ENCODE measurements at places on chromosomes 11 and 22.

DNA sequence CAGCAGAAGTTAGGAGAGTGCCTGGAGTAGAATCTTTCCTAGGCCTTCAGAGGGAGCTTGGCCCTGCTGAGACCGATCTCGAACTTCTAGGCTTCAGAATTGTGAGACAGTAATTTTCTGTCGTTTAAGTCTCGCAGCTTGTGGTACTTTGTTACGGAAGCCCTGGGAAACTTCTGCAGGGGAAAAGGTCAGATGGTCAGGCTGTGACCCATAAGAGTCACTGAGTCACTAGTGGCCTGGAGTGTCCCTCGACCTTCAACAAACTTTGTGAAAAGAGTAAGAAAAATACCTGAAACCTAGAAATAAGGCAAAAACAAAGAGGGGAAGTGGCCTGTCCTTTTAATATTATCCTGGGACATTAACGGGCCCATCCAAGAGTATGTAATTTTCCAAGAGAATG, 34.6 kb downstream of the CSNK2A3 start:
- no peak overlapping the region for H3K27ac ChIP-seq
- no peak overlapping the region for H3K4me3 ChIP-seq
- H3K27me3 ChIP-seq: no peaks in the 10 kb centered on the region
- no peaks in the 10 kb centered on the region for H3K36me3 ChIP-seq
- DNase-seq: no peak

- no peak overlapping the region for H3K4me3 ChIP-seq
- H3K4me1 ChIP-seq: no peaks in the 10 kb centered on the region
- DNase-seq: no peak
- peaks cover 10% of the 10 kb centered on the region for H3K36me3 ChIP-seq
- H3K27ac ChIP-seq: no peak overlapping the region
These were observed 9.6 kb downstream of the REXO2 start for GRCh38 chr11:114448749-114449482.

- H3K4me3 ChIP-seq: no peak overlapping the region
- no peaks in the 10 kb centered on the region for H3K27me3 ChIP-seq
- H3K27ac ChIP-seq: no peak overlapping the region
- H3K4me1 ChIP-seq: 0 out of 2 replicates have a peak, but pooled peaks cover 1% of the 10 kb centered on the region
These were observed 28.3 kb upstream of the ETS1 start for GRCh38 chr11:128615612-128616011.

GRCh38 chr22:44634426-44635321, 67.3 kb upstream of the PRR5 start:
- no peak overlapping the region for H3K4me3 ChIP-seq
- no peak for DNase-seq

- no peaks in the 10 kb centered on the region for H3K36me3 ChIP-seq
- DNase-seq: no peak
- H3K4me1 ChIP-seq: no peaks in the 10 kb centered on the region
These were observed 135.1 kb upstream of the PITPNB start for GRCh38 chr22:28053896-28054818.

DNA sequence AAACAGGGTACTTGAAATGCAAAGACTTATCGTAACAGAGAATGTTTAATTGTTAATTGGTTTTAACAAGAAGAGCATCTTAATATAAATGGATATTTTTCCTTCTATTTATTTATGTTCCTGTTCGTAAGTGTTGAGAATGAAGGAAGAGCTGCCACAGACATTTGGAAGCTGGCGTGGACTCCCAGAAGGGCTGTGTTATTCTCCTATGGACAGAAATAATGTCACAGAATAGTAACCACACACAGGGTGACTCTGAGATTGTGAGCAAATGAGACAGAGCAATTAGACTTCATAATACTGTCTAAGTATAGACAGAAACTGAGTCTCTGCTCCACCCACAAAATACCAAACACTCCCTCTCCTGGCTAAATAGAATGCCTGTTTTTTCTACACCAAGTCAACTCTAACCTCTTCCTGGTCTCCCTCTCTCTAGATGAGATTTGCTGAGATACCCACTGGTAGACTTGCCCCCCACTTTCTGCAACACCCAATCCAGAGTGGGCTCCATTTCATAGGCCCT, 6.1 kb downstream of the APOL3 start:
- H3K36me3 ChIP-seq: no peaks in the 10 kb centered on the region
- DNase-seq: no peak

DNA sequence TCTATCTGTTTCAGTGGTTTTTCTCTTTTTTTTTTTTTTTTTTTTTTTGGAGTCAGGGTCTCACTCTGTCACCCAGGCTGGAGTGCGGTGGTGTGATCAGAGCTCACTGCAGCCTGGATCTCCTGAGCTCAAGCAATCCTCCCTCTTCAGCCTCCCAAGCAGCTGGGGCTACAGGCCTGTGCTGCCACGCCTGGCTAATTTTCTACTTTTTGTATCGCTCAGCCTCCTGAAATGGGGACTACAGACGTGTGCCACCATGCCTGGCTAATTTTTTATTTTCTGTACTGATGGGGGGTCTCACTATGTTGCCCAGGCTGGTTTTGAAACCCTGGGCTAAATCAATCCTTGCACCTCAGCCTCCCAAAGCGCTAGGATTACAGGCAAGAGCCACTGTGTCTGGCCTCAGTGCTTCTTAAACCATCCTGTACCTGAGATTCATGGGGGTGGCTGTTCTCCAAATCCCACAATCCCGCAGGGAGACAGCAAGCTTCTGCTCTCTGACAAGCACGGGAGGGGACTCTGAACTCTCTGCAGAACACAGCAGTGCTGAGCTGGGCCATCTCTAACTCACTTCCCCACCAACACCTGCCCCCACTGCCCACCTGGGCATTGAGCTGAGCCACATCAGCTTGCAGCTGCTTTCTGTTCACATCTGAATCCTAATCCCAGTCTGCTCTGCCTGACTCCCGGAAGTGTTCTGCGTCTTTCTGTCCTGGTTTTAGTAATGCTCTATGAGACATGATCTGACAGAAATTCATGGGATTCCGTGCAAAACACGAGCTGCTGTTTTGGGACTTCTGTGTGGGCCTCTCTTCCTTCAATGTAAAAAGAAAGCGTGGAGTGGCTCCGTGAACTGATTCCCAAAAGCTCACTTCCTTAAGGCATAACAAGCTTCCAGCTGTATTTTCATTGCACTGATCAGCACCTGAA, 400.0 kb downstream of the LARGE1 start:
- no peak for DNase-seq
- H3K27ac ChIP-seq: no peak overlapping the region
- no peaks in the 10 kb centered on the region for H3K36me3 ChIP-seq
- no peak overlapping the region for H3K4me3 ChIP-seq

Measured in iPS DF 6.9 (cell line).